ENCODE measurements at places on chromosomes 5 and 9. TPM values are rescaled to one million over a fixed set of nuclear protein-coding genes. Genes with fewer than 3 reads are reported as not detected.

Gene SKIC3
- total RNA-seq = 75.6 TPM

Gene IFNK
- not detected for total RNA-seq

Gene SLC6A7
- not detected for total RNA-seq

DNA sequence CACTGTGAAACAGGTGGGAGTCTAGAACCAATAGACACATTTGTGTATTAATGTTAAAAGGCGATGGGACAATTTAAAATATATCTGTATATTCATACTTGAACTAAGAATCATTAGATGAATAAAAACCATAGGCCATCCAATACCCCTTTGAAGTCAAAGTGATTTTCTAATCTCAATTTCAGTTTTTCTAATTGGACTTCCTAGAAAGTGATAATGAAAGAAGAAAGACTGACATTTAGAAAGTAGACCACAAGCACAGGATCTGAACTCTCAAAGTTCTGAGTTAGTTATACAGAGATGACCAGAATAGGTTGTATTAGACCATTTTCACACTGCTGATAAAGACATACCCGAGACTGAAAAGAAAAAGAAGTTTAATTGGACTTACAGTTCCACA, 412.8 kb upstream of the PIK3R1 start:
- no peaks in the 10 kb centered on the region for H3K36me3 ChIP-seq
- H3K27me3 ChIP-seq = no peaks in the 10 kb centered on the region
- no peaks in the 10 kb centered on the region for H3K4me1 ChIP-seq
- H3K4me3 ChIP-seq = no peak overlapping the region
- no peak for DNase-seq
- H3K27ac ChIP-seq = no peak overlapping the region

- no peaks in the 10 kb centered on the region for H3K4me1 ChIP-seq
- H3K27me3 ChIP-seq = no peaks in the 10 kb centered on the region
- no peak overlapping the region for H3K4me3 ChIP-seq
- DNase-seq = no peak
Observed at GRCh38 chr5:71652349-71652748, 65.2 kb downstream of the MCCC2 start.

- no peaks in the 10 kb centered on the region for H3K36me3 ChIP-seq
- H3K27ac ChIP-seq = no peak overlapping the region
- H3K4me1 ChIP-seq = peaks cover 49% of the 10 kb centered on the region
Observed at GRCh38 chr5:67053229-67053628, 143.4 kb downstream of the CD180 start.

- no peak overlapping the region for H3K4me3 ChIP-seq
- no peaks in the 10 kb centered on the region for H3K27me3 ChIP-seq
- H3K27ac ChIP-seq = no peak overlapping the region
- DNase-seq = no peak
- no peaks in the 10 kb centered on the region for H3K4me1 ChIP-seq
Observed at GRCh38 chr9:132505991-132506655, 76.3 kb upstream of the BARHL1 start.

- H3K4me1 ChIP-seq = no peaks in the 10 kb centered on the region
- DNase-seq = no peak
- H3K4me3 ChIP-seq = no peak overlapping the region
- no peaks in the 10 kb centered on the region for H3K27me3 ChIP-seq
- H3K36me3 ChIP-seq = no peaks in the 10 kb centered on the region
- H3K27ac ChIP-seq = no peak overlapping the region
Observed at GRCh38 chr5:145483212-145483611, 351.9 kb downstream of the PRELID2 start.

- H3K27ac ChIP-seq = no peak overlapping the region
- no peaks in the 10 kb centered on the region for H3K36me3 ChIP-seq
- DNase-seq = no peak
- H3K4me1 ChIP-seq = peaks cover 28% of the 10 kb centered on the region
- H3K27me3 ChIP-seq = no peaks in the 10 kb centered on the region
- H3K4me3 ChIP-seq = no peak overlapping the region
Observed at GRCh38 chr5:38681029-38681706, 124.7 kb upstream of the LIFR start.

GRCh38 chr5:160899735-160900134, 47.7 kb upstream of the ATP10B start:
- H3K4me3 ChIP-seq = no peak overlapping the region
- H3K36me3 ChIP-seq = no peaks in the 10 kb centered on the region
- peaks cover 53% of the 10 kb centered on the region for H3K4me1 ChIP-seq
- H3K27ac ChIP-seq = peak overlapping the region; percentile 68
- no peak for DNase-seq
